ENCODE measurements at places on chromosomes 5 and 9.

DNA sequence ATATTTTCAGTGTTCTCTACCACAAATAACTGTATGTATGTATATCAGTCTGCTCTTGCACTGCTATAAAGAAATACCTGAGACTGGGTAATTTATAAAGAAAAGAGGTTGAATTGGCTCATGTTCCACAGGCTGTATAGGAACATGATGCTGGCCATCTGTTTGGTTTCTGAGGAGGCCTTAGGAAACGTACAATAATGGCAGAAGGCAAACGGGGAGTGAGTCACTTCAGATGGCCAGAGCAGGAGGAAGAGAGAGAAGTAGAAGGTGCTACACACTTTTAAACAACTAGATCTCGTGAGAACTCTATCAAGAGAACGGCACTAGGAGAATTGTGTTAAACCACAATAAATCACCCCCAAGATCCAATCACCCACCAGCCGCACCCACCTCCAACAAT is 121.7 kb downstream of the ADAMTS6 start:
- DNase-seq: no peak

DNA sequence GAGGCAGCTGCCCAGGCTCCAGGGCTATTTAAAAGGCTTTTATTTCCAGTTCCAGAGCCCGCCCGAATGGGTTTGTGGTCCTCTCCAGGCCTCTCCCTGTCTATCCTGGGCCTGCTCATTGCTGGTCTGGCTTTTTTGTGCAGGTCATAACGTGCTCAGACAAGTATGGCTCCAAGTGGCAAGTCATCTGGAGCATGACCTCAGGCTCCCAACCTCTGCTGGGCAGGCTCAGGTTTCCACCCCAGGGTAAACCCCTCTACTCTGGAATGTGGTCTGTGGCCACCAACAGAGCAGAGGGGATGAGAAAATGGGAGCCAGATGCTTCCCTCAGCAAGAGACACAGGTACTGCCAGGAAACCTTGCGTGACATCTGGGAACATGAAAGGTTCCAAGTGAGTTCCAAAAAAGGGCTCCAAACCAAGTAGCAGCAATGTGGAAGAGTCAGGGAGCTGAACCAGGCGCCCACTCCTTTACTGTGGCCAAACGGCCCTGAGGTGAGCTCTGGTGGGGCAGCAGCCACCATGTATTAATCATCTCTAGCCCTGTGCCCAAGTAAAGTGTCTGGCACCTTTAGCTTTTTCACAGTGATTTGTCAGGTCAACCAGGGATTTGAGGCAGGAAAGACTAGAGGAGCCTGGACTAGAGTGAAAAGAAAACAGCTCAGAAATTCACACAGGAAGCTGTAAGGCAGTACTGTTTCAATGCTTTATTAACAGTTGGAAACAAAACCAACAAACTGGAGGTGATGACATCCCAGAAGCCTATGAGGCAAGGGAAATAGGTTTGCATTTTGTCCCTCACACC is 25.7 kb downstream of the PCDHGC5 start:
- no peak for DNase-seq

GRCh38 chr9:132239999-132240840 is 78.4 kb downstream of the NTNG2 start:
- no peak for DNase-seq

DNA sequence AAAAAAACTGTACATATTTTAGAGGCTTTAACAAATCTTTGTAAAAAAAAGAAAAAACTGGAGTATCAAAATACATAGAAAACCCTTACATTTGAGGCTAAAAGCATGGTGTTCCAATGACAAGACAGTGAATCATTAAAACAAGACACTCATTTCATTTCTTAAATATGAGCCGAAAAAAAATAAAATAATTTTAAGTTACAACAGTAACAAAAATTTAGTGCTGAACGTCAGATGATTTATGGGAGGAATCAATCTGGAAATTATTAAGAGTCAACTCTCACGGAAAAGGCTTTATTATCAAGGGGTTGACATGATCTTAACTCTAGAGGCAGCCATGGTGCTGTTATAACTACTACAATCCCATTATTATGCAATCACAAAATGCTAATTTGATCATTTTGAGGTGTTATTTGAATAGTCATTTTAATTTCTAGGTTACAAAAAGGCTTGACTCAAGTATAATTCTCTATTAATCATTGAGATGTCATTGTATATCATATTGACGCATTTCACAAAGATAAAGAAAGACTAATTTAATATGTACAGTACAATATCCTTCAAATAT is 51.9 kb downstream of the MAPKAP1 start:
- no peak for DNase-seq

DNA sequence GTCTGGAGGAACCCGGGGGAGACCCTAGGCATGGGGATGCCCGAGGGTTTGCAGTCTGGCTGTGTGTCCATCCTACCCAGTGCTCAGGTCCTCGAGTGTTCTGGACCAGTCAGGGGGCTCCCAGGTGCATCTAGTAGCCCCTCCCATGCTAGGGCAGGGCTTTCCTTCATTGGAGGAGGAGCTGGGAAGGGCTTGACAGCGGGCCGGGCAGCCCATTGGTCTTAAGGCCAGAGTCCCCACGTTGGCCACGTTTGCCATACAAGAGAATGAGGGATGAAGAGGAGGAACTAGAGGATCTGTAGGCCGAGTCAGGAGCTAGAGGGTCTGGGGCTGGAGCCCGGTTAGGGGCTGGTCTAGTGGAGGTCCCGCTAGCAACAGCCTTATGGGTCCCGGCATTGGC is 37.3 kb upstream of the CTSV start:
- DNase-seq: no peak

- DNase-seq: no peak
Measured at GRCh38 chr5:60370508-60370907, 329.5 kb downstream of the DEPDC1B start.

DNA sequence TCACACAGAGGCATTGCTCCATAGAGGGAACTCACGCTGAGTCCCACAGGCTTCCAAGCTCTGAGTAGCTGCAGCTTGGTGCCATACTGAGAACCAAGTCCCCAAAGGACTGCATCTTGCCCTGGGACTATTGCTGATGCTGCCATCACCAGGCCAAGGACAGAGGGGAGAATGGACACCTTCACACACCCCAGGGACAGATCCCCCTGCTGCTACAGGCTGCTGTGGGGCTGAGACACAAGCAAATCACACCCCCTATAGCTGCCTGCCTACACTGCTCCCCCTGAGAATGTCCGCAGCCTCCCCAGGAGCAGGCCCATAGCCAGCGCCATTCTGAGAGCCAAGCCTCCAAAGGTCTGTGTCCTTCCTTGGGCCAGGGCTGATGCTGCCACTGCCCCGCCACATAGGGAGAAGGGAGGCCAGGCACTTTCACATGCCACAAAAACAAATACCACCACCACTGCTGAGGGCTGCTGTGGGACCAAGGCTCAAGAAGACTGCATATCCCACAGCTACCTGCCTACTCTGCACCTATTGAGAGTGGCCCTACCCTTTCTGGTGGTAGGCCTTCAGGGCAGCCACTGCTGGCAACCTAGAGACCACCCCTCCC is 81.5 kb downstream of the SYK start:
- no peak for DNase-seq

- no peak for DNase-seq
Measured at GRCh38 chr5:133469252-133469651, 143.1 kb downstream of the FSTL4 start.

DNA sequence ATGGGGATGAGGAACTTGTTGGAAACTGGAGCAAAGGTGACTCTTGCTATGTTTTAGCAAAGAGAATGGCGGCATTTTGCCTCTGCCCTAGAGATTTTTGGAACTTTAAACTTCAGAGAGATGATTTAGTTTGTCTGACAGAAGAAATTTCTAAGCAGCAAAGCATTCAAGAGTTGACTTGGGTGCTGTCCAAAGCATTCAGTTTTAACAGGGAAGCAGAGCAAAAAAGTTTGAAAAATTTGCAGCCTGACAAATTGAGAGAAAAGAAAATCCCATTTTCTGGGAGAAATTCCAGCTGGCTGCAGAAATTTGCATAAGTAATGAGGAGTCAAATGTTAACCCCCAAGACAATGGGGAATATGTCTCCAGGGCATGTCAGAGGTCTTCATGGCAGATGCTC is 682.3 kb upstream of the ST8SIA4 start:
- no peak for DNase-seq

- no peak for DNase-seq
Measured at GRCh38 chr9:102047549-102047948, 309.1 kb upstream of the GRIN3A start.

DNA sequence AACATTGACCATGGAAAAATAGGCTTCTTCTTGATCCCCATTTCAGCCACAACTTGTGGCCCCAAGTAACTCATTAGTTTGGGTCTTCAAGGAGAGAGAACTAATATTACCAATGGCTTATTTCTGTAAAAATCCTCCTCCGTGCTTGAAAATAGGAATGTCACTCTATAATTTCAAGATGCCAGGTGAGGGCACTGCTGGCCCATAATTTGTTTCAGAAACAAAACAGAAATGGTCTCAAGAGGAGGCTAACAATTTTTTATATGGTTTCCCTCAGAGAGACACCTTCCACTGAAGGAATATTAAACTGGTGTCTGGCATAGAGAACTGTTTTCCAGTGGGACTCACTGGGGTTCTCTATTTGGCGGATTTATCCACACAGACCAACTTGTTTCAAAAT is 437.0 kb upstream of the TRPC7 start:
- no peak for DNase-seq

- no peak for DNase-seq
Measured at GRCh38 chr5:141611289-141611688, 7.5 kb downstream of the DIAPH1 start.

GRCh38 chr5:10460252-10460906 is 18.7 kb downstream of the ROPN1L start:
- DNase-seq: no peak

DNA sequence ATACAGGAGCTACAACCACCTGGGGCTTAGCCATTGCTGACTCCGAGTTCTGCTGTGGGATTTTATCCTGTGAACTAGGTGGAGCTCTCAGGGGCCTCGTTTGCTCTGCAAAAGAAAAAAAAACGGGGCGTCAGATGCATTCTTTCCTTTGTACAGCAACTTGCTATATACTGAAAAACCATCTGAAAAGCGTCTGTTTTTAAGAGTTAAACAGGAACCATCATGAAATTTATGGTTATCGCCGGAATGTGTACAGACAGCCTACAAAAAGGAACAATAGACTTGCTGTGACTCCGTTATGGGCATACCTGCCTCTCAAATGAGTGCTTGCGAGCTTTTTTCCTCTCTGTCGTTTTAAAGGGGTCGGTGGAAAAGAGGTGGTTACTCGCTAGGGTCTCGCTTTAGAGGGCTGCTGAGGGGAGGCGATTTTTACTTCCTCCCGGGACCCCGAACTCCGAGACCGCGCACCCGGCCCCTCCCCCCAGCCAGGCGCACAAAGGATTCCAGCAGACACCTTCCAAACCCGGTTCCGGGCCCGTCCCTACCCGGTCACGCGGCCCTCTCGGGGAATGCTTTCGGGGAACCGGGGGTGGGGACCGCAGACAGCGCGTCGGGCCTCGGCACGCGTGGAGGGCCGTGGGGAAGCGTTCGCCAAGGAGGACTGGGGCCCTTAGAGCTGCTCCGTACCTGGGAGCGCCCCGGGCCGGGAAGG is 826 bp downstream of the PAIP1 start:
- peak; percentile 58 for DNase-seq

- DNase-seq: no peak
Measured at GRCh38 chr9:120648581-120649197, 65.6 kb downstream of the MEGF9 start.

DNA sequence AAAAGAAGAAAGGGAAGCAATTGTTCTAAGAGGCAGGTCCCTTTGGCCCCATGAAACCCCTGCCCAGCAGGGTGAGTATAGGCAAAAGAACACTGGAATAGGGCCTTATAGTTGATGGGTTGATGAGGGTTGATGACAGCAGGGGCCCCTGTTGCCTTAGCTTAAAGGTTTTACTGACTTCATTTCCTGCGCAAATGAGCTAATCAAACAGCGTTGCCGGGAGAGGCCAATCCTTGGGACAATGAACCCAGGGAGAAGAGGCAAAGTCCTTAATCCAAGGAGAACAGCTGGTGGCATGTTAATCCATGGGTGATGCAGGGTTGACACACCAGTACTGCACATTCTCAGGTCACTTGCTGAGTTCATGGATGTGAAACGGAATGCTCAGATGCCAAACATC is 22.0 kb upstream of the EPB41L4B start:
- no peak for DNase-seq

DNA sequence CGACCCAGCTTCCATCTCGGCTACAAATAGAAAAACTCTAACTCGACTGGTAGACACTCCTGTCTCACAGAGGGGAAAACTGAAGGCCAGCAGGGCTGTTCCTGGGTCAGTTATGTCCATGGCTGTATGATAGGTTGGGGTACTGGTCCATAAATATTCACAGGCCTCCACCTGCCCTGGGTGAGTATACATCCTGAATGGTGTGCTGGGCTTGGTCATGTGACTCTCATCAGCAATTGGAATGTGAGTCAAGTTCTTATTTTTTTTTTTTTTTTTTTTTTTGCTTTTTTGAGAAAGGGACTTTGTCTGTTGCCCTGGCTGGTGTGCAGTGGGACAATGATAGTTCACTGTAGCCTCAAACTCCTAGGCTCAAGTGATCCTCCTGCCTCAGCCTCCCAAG is 58.3 kb upstream of the NEK6 start:
- DNase-seq: no peak

- no peak for DNase-seq
Measured at GRCh38 chr5:89071101-89071940, 188.3 kb upstream of the MEF2C start.

GRCh38 chr5:87850843-87851242 is 417.8 kb downstream of the TMEM161B start:
- DNase-seq: no peak

DNA sequence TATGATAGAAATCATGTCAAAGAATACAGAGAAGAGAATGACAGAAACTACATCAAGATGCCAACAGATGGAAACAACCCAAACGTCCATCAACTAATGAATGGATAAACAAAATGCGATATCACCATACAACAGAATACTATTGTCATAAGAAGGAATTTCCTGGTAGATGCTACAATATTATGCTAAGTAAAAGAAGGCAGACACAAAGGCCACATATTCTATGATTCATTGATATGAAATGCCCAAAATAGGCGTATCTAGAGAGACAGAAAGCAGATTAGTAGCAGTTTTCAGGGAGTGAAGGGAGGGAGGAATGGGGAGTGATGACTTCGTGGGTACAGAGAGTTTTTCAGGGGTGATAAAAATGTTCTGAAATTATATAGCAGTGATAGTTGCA is 58.3 kb upstream of the AKNA start:
- no peak for DNase-seq

GRCh38 chr9:106769331-106769730 is 93.6 kb upstream of the ZNF462 start:
- no peak for DNase-seq

- DNase-seq: no peak
Measured at GRCh38 chr5:157599565-157599964, 24.0 kb upstream of the ADAM19 start.
